T47D (cell line): ENCODE measurements at places on chromosomes 2 and 18.

DNA sequence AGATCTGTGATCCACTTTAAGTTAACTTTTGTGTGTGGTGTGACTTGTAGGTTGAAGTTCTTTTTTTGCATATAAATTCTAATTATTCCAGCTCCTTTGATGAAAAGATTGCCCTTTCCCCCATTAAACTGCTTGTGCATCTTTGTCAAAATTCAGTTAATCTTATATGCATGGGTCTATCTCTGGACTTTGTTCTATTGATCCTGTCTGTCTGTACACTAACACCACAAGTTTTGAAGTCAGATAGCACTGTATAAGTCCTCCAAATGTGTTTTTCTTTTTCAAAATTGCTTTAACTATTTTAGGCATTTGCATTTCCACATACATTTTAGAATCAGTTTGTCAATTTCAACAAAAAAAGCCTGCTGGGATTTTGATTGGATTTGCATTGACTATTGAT lies 137.6 kb downstream of the BCL11A start:
- DNase-seq: no peak

DNA sequence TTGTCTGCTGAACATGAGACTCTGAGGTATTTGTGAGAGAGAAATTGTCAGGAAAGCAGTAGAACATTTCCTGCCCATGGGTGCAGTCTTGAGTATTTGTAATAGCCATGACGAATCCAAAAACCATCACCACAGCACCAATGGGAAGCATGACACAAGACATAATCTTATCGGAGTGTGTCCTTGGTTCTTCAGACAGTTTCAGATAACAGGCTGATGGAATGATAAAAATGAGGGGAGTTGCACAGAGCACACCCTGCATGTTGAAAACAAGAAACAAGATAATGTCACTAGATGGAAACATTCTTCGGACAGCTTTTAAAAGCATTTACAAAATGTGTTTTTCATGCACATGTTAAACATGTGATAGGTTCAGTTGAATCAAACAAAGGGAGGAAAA lies 56.9 kb downstream of the SLC38A11 start:
- no peak for DNase-seq

DNA sequence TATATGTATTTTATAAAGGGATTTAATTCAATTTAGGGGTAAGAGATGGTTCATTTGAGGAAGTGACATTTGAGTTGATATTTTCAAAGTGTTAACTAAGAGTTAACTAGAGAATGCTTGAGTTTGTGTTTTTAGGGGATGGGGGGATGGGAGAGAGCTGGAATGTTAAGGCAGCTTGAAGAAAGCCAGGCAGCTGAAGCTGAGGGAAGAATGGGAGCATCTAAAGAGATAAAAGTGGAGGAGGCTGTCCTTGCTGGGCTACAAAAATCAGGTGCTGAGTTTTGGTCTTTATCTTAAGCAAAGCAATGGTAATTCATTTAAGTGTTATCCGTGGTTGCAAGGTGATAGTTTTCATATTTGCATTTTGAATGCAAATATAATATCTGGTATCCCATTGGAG lies 9.2 kb downstream of the CHST9 start:
- DNase-seq: no peak

DNA sequence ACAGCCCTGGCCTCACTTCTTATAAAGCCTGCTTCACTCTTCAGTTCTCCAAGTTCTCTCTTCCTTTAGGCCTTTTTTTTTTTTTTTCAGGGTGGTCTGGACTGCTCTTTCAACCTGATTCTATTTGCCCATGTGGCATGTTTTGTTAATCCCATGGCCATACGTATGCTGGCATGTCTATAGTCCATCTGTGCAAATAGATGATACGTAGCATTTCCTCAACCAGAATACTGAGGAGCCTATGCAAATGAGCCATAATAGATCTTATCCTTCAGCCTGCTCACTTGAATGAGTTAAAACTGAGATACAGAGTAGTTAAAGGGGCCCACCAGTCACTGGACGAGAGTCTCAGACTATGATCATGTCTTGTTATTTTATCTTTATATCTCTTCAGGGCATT lies 265.2 kb upstream of the CXCR4 start:
- no peak for DNase-seq

- no peak for DNase-seq
These were observed 1080.8 kb upstream of the PIK3C3 start for GRCh38 chr18:40874233-40874632.

- no peak for DNase-seq
These were observed 185.4 kb upstream of the MMADHC start for GRCh38 chr2:149773006-149773405.

GRCh38 chr18:27311114-27311513 lies 126.0 kb upstream of the CHST9 start:
- DNase-seq: no peak
